ENCODE measurements at places on chromosomes 1 and 21. TPM values are rescaled to one million over a fixed set of nuclear protein-coding genes. Genes with fewer than 3 reads are reported as not detected.

TAL1 gene
- total RNA-seq: 1.9 TPM

PRELP gene
- 49.7 TPM for total RNA-seq

TNN gene
- total RNA-seq: not detected

TAS1R1 gene
- not detected for total RNA-seq

PYHIN1 gene
- 0.19 TPM for total RNA-seq

CELA3B gene
- not detected for total RNA-seq

VN1R5 gene
- not detected for total RNA-seq

TMEM79 gene
- 2.2 TPM for total RNA-seq

TMPRSS3 gene
- total RNA-seq: not detected

LAX1 gene
- 0.40 TPM for total RNA-seq

CCDC27 gene
- not detected for total RNA-seq

CXADR gene
- 23.8 TPM for total RNA-seq

OR2T35 gene
- not detected for total RNA-seq

TCHHL1 gene
- not detected for total RNA-seq

SH3BGR gene
- total RNA-seq: 209 TPM

ARTN gene
- 0.70 TPM for total RNA-seq
